Activated gamma-delta T cell treated with anti-CD3 and anti-CD28 coated beads, Interleukin-2, amount 50 U/mL, for 16 hours (primary cell): ENCODE measurements at places on chromosomes 6 and 20.
A peak's percentile ranks its signal among the peaks of the same experiment; 100 is the strongest.

DNA sequence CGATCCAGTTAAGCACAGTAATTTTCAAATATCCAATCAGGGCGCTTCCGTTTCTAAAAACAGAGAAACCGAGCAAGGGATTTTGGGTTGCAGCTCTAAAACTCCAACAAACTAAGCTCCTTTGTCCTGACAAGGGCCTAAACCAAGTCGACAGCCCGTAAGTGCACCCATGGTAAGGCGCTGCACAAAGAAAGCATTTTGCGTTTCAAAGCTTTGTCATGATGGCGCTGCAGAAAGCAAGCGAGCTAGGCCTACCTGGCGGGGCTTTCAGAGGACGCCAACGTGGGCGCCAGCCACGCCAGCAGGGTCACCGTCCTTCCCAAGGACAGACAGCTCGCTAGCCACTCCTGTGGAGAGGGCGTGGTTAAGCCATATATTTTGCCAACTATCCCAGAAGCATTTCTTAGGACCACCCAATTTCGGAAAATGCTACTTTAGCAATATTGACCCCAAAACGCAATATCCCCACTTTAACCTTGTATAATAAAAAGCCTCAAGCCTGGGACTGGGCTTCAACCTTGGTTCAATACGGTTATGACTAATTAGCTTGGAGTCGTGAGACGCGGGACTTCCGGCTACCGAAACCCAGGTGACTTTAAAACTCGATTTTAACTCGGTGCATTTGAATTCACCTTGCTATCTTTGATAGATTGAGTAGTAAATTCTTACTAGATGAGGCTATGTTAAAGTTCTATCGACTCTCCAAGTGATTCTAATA, 53.8 kb downstream of the TRIM38 start:
- DNase-seq = no peak

DNA sequence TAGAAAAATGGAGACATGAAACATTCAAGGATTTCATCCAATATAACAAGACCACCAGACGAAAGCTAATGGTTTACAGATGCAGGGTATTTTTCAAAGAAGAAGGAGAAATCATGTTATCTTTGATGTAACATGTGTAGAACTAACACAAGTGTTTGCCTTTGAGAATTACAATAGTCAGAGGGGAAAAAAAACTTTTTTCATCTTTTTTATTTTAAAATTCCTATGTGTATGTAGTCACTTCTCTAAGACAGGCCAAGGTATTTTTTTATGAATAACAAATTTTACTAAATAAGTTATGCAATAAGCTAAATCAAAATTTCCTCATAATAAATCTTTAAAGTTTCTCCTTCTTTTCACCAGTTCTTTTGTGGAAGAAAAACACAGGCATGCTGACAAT, 161.4 kb downstream of the PDE7B start:
- DNase-seq = no peak

DNA sequence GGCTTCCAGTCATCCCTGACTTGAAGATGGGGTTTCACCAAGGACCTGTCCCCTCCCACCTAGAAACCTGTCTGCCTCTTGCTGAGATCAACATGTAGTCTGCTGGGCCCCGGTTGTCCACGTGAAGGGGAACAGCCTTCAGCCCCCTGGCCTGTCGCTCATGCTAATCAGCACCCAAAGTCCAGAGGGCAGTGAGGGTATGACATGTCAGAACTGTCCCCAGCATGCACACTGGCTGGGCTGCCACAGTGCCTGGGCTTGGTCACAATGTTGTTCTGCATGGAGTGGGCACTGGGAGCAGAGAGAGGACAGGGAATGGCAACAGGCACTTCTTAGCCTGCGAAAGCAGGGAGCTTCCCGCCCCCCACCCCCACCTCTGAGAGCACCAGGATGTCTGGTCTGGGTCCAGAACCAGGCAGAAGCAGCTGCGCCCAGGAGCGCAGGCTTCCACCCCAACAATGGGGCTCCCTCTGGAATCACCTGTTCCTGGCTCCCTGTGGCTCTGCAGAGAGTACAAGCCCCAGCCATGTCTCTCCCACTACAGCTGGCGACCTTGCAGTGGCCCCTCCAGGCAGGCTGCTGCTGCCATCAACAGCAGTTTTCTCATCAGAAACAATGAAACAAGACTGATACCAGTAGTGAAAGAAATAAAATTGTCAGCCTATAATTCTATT, 182.7 kb downstream of the KHDRBS2 start:
- no peak for DNase-seq

- no peak for DNase-seq
Measured at GRCh38 chr6:170067923-170068360, 222.9 kb downstream of the DLL1 start.

- no peak for DNase-seq
Measured at GRCh38 chr6:166268431-166268830, 39.8 kb downstream of the PRR18 start.

GRCh38 chr20:5504061-5504739, 187.4 kb upstream of the PROKR2 start:
- DNase-seq = no peak

- no peak for DNase-seq
Measured at GRCh38 chr6:145845557-145845956, 31.0 kb upstream of the FBXO30 start.

DNA sequence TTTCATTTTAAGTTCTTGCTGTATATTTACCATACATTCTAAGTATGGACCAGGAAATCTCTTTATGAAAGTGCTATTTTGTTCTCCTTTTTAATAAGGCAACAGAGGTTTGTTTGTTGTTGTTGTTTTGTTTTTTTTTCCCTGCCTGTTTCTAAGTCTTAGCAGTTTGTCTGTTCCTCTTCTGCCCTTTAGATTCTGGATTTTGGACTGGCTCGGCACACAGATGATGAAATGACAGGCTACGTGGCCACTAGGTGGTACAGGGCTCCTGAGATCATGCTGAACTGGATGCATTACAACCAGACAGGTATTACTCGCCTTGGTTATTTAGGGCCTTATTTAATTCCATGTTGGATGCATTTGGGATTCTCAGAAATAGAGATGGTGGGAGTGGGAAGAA, 48.0 kb downstream of the MAPK14 start:
- DNase-seq = no peak

GRCh38 chr6:8658416-8658815, 223.1 kb upstream of the SLC35B3 start:
- DNase-seq = no peak

GRCh38 chr6:146890644-146891434, 292.1 kb downstream of the ADGB start:
- DNase-seq = no peak

GRCh38 chr6:34986845-34987246, 97.8 kb downstream of the ANKS1A start:
- peak; percentile 24 for DNase-seq

GRCh38 chr6:111823831-111824607, 49.2 kb downstream of the FYN start:
- no peak for DNase-seq

- no peak for DNase-seq
Measured at GRCh38 chr20:20562507-20562906, 149.9 kb downstream of the RALGAPA2 start.

DNA sequence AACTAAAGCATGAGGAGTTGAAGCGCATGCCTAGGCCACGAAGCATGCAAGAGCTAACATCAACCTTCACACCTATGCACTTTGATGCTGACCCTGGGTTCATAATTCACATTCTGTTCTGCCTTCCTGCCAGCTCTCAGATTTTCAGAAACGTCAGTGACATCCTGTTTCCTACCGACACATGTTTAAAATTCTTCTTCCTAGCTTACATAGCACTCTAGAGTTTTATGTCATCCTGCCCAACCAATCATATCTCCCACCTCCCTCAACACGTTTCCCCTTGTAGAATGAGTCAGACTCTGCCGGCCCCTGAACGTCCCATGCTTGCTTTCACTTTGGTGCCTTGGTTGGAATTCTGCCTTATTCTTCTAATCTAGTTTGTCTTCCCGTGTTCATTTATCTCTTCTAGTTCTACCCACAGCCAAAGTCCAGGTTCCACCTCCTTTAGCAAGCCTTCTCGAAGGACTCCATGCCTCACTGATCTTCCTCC, 97.2 kb upstream of the MAP7 start:
- DNase-seq = peak; percentile 1

DNA sequence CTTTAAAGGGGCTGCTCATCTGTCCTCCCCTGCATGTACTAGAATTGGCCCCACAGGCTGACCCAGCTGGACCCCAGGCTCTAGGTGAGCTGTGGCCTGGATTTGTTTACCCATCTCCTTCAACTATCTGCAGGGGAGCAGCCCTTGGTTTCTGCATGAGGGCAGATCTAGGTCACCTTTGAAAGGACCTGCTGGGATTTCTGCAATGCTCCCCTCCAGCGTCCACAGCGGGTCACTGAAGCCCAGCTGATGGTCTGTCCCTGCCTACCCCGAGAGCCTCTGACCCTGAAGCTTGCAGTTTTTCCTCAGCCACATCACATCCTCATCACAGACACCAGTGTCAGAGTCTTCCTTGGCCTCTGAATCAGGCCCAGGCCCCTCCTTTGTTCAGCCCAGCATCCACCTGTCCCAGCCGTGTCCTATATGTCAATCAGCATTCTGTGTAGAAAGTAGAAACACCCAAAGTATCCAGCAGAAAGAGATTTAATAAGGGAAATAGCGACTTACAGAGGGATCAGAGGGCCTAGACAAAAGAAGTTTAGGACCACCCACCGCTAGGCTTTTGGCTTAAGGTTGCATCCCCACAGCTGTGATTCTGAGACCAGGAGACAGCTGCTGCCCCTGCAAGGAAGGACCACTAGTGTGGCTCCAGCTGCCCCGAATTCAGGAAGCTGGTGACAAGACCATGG, 243.1 kb downstream of the LRFN2 start:
- no peak for DNase-seq

- DNase-seq = no peak
Measured at GRCh38 chr20:62475772-62476055, at the start of gene GATA5. GATA5 (minus strand) TSS chr20:62475995; CDS start chr20:62475521, 474 bp downstream.

DNA sequence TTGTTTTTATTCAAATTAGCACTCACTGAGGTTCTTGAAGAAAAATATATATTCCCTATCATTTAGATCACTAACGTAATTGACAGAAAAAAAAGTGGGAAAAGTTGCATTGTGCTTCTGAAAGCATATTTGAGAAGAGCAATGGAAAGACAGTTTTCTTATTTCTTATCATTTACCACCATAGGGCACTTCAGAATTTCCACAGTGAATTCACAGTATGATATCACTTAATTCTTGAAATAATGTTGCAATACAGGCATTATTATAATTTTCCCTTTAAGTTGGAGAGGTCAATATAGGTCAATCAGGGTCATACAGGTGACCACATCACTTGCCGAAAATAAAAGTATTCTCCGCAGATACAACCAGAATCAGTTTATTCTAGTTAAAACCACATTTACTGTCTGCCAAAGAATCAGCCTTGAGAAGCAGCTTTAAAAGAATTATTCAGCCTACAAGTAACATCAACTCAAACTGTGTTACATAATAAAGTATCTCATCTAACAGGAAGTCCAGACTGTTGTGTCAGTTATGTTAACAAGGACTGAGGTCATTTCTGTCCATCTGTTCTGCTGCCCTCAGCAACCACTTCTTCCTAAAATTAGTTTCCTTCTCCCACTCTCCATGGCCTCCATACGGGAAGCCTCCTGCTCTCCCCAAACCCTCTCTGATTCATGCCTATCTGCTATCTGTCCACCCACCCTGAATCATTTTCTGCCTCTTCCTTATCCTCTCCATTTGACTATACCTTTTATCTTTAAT, 121.2 kb downstream of the SIM1 start:
- no peak for DNase-seq

GRCh38 chr20:63772781-63773518, 33.4 kb downstream of the SLC2A4RG start:
- DNase-seq = no peak

- no peak for DNase-seq
Measured at GRCh38 chr6:156807795-156808194, 30.6 kb downstream of the ARID1B start.

- DNase-seq = no peak
Measured at GRCh38 chr20:54268941-54269340, 61.1 kb downstream of the PFDN4 start.

DNA sequence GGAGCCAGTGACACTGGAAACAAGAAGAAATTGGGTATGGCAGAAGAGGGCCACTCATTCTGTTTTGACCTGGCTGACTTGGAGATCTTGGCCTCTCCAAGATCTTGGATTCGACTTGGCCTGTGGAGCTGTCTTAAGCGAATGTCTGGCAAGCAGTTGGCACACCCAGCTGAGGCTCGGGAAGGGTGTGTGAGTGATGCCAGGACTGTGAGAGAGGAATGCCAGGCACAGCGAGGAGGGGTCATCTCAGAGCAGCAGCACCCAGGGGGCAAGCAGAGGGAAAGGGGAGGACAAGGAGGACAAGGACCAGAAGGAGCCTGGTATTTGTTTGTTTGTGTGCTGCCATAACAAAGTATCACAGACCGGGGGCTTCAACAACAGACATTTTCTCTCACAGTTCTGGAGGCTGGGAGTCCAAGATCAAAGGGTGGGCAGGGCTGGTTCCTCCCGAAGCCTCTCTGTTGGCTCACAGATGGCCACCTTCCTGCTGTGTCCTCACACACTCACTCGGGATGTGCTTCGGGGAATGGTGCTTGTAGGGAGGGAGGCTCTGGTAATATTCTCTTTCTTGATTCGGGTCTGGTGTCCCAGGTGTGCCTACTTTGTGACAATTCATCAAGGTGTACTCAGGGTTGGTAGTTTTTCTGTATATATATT, 33.0 kb downstream of the RPP40 start:
- DNase-seq = no peak

GRCh38 chr6:33427585-33428223, 7.8 kb downstream of the SYNGAP1 start:
- DNase-seq = no peak

DNA sequence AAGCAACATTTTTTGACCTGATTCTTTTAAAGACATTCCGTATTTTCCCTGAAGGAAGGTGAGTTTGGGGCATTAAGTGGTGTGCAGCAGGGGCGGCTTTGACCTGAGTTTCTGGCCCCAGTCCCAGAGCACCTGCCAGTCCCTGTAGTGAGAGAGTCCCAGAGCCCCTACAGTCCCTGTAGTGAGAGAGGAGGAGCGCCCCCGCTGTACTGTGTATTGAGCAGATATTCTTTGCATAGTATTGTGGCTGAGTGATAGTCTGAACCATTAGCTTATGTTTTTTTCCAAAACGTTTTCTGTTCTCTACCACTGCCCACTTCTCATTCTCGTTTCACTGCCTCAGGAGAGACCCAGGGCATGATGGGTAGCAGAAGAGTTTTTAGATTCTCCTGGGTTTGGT, 17.2 kb upstream of the SH3BGRL2 start:
- no peak for DNase-seq

DNA sequence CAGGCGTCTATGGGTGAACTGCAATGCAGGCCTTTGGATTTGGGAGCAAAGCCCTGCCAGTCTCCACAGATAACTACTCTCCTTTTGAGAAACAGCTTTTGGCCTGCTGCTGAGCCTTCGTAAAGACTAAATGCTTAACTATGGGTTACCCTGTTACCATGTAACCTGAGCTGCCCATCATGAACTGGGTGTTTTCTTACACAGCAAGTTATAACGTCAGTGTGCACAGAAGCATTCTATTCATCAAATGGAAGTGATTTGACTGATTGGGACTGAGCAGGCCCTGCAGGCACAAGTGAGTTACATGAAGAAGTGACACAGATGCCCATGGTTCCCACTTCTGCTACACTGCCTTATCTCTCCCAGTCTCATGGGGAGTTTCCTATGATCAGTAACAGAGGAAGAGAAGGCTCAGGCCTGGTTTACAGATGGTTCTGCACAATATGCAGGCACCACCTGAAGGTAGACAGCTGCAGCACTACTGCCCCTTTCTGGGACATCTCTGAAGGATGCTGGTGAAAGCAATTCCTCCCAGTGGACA, 319.1 kb downstream of the CD83 start:
- no peak for DNase-seq
